Activated gamma-delta T cell treated with anti-CD3 and anti-CD28 coated beads, Interleukin-2, amount 50 U/mL, for 16 hours (primary cell): ENCODE measurements at places on chromosomes 5 and 9.

DNA sequence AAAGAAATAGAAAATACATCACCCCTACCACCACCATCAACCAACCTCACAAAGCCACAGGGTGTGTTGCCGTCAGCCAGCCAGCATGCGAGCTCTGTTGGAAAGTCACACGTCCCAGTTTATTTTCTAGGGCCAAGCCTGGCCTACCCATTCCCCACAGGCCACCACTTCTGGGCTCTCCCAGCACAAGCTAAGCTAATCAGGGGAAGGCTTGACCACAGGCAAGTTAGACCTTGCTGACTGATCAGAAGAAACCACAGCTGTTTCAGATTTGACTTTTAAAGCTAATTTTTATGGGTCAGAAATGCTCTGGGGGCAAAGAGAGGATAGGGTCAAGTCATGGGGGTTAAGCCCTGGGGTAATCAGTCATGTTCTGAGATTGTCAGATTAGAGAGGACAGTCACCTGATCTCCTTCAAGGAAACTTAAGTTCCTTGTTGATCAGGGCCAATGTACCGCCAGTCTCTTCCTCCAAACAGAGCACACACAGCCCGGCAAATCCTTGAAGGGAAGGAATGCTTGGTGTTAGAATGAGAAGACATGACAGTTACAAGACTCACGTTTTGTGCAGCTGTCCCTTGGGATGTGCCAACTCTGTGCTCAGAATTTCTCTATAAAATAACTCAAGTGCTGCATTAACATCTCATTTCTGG lies 7.6 kb downstream of the SHB start:
- no peak for DNase-seq

DNA sequence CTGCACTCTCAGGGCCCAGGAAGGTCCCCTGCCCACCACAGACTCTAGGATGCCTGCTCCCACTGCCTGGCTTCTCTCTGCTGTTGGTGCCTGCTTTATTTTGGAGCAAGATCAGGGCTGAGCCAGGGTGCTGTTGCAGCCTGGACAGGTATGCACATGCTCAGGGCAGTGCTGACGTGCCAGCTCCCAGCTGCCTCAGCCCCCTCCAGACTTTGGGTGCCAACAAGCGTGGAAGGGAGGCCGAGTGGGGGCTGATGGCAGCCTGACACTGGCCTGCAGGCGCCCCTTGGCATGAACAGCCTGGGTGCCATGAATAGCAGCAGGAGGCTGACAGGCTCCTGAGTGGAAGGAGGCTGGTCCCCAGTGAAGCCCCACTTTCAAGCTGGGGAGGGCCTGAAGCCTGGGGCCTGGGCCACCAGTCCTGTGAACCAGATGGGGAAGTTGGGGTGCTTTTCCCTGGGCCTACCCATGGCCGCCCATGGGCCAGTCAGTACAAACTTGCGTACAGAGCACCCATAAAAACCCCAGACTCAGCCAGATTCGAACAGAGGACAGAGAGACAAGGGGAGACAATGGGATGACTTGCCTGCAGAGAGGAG lies 6.8 kb downstream of the AMBP start:
- DNase-seq: no peak

- DNase-seq: no peak
These were observed 90.5 kb downstream of the ANKH start for GRCh38 chr5:14781106-14781505.

GRCh38 chr5:96324708-96325107 lies 108.3 kb downstream of the PCSK1 start:
- no peak for DNase-seq

DNA sequence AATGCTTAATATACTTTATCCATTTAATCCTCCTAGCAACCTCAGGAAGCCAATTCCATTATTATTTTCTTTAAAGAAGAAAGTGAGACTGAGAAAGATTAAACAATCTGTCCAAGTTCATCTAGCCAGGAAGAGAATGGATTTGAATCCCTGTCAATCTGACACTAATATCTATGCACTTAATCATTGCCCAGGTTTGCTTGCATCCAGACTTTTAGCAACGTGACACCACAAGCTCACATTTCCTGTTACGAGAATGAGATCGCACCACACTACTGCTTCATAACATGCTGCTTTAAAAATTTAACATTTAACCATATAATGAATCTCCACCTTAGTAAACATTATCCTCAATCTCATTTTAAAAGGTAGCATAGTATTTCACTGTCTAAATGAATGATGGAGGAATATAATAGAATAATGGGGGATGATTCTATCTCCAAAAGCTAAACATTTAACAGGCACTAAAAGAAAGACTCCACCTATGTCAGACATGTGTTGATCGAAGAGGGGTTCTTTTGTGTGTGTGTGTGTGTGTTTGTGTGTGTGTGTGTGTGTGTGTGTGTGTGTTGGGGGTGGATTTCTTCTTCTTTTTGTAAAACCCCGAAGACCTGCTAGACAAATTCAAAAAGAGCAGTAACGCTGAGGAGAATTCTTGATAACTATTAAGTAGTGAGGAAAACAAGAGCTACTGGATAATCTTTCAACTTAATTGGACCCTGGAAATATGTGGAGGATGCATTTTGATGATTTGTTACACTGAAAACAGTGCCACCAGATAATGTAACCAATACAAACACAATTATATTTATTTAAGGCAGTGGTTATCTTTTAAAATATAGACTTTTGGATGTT lies 138.7 kb upstream of the NR3C1 start:
- DNase-seq: no peak

DNA sequence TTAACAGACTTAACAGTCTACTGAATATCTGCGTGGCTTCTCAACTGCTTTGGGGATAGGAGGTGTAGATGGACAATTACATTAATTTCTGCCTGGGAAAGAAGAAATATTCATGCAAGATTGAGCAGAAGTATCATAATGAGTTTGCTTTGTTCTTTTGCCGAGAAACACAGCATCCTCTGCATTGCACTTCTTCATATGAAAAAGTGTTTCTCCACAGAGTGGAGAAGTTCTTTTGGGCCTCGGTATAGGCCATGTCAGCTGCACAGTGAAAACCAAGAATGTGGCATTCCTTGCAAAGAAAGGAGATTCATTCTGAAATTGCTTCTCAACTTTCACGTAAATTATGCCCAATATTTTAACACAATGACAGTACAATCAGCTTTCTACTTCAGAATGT lies 17.6 kb upstream of the SNX2 start:
- DNase-seq: no peak

DNA sequence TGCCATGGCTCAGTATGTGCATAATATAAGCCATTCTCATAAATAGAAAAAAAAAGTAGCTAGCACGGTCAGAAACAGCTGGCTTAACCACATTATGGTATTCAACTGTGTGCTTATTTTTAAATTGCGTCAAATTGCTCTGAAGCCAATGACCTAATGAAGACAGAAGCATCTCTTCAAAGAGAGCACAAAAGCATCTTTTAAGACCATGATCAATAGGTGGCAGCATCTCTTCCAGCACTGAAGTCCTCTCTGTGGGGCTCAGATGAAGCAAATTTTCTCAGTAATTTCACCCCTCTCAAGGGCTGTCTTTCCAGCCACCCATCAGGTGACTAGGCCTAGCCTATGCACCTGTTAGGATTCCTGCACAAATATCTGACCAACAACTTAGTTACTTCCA lies 251.4 kb downstream of the GLIS3 start:
- no peak for DNase-seq

DNA sequence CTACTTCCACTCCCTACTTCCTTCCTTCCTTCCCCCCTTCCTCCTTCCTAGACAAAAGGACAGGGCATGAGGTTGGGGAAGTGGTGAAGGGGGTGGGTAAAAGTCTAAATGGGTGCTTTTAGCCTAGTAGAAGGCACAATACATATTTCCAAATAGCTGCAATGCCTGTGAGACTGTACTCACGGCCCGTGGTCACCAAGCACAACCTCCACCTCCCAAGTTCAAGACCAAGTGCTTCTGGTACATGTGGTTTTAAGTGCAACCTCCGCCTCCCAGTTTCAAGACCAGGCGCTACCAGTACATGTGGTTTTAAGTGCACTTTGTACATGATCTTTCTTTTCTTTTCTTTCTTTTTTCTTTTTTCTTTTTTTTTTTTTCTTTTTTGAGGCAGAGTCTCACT lies 14.5 kb upstream of the NTNG2 start:
- DNase-seq: no peak

- no peak for DNase-seq
These were observed 473.5 kb upstream of the DAP start for GRCh38 chr5:11234501-11234911.

GRCh38 chr9:107734256-107735013 lies 244.9 kb upstream of the KLF4 start:
- DNase-seq: no peak

DNA sequence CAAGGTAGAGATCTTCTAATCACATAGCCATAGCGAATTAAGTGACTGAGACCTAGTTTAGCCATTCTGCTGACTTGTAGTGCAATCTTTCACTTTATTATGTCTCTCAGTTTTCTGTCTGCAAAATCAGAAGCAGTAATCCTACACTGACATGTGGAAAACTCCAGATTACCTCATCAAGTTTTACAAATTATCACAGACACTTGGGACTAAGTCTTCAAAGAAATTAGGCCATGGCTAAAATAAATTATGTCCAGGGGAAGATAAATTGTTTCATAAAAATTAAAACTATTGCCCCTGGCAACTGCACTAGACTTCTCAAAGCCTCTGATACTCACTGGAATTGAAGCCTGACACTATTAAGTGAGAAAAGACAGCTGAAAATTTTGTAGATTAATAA lies 129.9 kb upstream of the RGMB start:
- no peak for DNase-seq

DNA sequence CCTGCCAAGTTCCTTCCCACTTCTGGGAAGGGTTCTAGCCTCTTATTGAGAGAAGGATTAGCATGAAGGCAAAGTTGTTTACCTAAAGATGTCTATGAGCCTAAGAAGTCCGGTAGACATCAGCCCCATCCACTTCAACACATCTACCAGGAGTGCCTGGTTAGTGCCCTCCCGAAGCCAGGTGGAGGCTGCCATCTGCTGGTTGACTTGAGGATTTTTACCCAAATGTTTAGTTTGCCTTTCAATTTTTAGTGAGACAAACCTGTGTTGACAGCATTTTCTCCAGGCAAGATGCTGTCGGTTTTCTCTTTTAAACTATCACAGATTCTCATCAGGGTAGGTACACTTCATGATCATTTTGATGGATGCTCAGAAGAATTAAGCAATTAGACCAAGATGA lies 83.6 kb upstream of the TNFSF8 start:
- peak; percentile 75 for DNase-seq

DNA sequence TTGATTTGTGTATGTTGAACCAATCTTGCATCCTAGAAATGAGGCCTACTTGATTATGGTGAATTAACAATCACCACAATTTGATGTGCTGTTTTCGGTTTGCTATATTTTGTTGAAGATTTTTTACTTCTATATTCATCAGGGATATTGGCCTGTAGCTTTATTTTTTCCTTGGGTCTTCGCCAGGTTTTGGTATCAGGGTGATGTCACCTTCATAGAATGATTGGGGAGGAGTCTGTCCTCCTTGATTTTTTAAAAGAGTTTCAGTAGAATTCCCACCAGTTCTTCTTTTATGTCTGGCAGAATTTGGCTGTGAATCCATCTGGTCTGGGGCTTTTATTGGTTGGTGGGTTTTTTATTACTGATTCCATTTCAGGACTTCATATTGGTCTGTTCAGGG lies 115.2 kb downstream of the CPLANE1 start:
- no peak for DNase-seq

- DNase-seq: no peak
These were observed 99.9 kb downstream of the TTC39B start for GRCh38 chr9:15206903-15207696.

GRCh38 chr5:132220491-132220890 lies 7.2 kb downstream of the P4HA2 start:
- no peak for DNase-seq

GRCh38 chr5:126248611-126249010 lies 174.6 kb upstream of the GRAMD2B start:
- DNase-seq: no peak

DNA sequence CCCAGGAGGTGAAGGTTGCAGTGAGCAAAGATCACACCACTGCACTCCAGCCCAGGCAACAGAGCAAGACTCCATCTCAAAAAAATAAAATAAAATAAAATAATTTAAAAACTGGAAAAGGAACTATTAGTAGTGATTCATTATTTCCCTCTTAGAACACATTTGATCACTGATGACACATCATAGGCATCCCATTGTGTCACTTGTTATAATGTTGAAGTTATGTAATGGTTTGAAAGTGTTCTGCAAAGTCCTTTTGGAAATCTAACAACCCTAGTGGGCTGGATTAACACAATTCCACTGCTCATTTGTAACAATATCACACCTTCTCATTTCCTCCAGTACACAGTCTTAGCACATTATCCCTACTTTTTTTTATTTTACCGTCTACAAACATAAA lies 81.8 kb upstream of the LMNB1 start:
- no peak for DNase-seq

DNA sequence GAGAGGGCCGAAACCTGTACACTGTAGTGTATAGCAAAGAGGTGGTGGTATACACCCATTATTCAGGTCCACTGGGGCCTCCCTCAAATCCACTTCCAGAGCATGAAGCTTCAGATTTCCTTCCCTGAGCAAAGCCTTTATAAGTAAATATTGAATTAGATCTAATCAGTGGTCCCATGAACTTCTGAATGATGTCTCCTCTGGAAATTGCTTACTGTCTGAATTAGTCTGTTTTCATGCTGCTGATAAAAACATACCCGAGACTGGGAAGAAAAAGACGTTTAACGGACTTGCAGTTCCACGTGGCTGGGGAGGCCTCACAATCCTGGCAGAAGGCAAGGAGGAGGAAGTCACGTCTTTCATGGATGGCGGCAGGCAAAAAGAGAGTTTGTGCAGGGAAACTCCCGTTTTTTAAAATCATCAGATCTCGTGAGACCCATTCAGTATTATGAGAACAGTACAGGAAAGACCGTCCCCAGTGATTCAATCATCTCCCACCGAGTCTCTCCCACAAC lies 193.5 kb downstream of the NR3C1 start:
- no peak for DNase-seq

DNA sequence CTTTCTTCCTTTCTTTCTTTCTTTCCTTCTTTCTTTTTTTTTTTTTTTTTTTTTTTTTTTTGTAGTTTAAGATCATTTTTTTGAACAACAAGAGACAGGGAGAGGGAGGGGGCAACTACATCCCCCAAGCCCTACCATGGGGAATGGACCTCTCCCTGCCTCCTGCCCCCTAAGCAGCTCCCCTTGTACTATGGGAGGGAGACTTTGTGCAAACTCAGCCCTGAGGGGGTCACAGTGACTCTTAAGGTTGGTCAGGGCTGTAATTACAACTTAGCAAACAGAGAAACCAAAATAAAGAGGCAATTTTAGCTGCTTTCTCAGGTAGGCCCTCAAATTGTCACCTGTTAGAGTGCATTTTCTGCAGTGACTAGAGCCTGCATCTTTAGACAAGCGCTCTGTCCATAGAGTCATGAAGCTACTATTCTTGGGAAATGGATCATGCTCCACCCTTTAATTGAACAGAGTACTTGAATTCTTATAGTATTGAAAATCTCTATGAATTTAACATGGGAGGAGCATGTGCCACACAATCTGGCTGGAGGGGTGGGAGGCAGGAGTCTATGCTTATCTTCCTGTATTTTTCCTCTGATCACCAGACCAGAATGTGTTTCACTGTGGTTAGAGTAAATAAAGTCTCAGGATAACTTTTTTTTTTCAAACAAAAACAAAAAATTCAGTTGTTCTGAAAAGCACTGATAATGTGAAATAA lies 24.3 kb upstream of the PIK3R1 start:
- DNase-seq: no peak

GRCh38 chr5:32103521-32103920 lies 70.6 kb downstream of the GOLPH3 start:
- DNase-seq: no peak
